ENCODE measurements at places on chromosomes 1 and 21.

GRCh38 chr1:59666106-59666505, 148.6 kb upstream of the HOOK1 start:
- DNase-seq = no peak

GRCh38 chr21:45386728-45387371, 18.1 kb upstream of the COL18A1 start:
- DNase-seq = no peak

GRCh38 chr1:198935306-198935921, 296.6 kb downstream of the PTPRC start:
- DNase-seq = peak; percentile 42

DNA sequence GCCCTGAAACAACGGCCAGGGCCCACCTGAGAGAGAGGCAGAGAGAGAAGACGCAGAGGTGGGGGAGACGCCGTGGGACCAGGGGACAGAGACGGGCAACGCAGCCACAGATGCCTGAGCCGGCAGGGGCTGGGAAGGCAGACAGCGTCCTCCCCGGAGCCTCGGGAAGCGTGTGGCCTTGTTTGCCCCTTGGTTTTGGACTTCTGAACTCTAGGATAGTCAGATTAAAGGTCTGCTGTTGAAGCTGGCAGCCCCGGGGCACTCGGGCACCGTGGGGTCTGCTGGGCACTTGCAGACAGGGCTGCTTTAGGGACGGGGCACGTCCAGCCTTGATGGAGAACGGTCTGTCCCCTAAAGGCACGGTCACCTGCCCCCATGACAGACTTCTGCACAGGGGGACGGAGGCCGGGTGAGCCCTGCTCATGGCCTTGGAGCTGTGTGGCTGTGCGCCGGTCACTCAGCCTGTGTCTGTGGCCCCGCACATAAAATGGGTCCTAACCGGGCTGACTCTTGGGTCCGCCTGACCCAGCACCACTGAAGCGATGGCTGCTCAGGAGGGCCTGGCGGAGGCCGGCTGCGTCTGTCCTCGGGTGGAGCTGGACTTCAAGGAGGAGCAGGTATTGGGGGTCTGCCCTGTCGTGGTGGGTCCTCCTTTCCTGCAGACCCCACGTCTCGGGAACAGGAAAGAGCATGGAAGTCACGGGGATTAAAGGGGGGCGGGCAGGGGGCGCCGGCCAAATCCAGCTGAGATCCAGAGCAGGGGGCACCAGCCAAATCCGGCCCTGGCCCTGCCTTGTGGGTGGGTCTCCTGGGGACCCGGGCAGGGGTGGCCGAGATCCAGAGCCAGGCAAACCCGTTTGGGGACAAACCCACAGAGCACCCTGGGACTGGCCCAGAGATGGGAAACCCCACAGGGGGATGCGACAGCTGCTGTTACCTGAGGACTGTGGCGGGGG, 9.6 kb upstream of the RNF223 start:
- no peak for DNase-seq

DNA sequence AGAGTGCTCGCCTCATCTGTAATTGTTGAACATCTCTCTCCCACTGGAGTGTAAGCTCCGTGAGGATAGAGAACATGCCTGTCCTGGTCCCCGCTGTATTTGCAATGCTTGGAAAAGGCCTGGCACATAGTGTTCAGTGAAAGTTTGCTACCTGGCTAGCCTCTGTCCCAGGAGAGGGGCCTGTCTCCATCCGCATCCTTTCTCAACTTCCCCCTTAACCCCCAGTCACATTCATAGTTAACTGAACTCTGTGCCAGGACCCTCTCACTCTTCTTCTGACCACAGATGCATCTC, 15.2 kb downstream of the SPOCD1 start:
- DNase-seq = no peak

DNA sequence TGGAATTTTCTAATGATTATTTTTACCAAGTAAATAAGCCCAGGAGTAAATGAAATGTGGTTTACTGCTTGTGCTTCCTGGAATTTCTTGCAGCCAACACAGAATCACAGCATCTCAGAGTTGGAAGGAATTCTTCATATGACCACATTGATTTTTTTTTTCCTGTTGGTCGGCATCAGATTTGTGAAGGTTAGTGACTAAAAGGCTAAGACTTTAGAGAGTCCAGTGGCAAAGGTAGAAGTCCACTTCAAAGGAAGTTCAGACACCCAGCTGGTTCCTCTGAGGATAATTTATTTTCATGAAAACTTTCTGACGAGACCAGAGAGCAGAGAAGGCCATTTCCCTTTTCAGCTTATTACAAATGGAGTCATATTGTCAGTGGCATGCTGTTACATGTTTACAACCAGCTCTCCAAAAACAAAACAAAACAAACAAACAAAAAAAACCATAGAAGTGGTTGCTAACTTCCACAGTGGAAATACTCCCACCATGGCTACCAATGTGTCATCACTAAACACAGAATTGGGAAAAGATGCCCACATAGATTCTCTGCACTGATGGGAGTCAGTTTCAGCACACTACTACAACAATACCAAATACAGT, 77.2 kb upstream of the CDC42BPA start:
- DNase-seq = no peak

DNA sequence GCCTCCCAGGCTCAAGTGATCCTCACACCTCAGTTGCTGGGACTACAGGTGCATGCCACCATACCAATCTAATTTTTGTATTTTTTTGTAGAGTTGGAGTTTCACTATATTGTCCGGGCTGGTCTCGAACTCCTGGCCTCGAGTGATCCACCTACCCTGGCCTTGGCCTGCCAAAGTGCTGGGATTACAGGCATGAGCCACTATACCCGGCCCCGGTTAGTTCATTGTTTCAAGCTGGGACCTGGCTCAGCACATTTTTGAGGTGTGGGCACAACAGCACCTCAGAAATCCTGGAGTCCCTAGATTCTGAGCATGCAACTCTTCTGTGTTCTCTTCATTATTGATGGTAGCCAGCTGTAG, 21.3 kb downstream of the SH2D2A start:
- DNase-seq = no peak

GRCh38 chr1:161492827-161493226, 12.4 kb upstream of the FCGR2A start:
- no peak for DNase-seq

DNA sequence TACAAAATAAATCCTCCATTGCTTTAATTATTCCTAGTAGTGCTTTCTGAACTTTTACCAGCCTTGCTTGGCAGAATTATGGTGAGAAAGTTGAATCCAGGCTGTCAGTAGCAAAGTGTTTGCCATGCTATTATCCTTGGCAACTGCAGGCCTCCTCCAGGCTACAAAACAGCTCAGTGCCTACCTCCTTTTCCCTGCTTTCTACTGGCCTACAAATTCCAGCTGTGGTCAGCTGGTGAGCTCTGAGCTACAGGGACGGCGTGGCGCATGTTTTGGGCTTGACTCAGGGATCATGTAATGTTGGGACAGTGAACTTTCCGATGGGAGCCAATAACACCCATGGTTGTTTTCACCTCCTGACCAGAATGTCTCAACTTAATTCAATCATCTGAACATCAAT, 456.1 kb upstream of the ADAMTS5 start:
- no peak for DNase-seq

GRCh38 chr21:26820509-26820908, 24.7 kb downstream of the ADAMTS1 start:
- DNase-seq = no peak

- no peak for DNase-seq
Observed at GRCh38 chr1:93516164-93516563, 68.2 kb downstream of the FNBP1L start.

- no peak for DNase-seq
Observed at GRCh38 chr1:101165954-101166353, 70.9 kb upstream of the S1PR1 start.

- DNase-seq = peak; percentile 76
Observed at GRCh38 chr1:231421971-231422797, at the start of gene EGLN1. EGLN1 (minus strand) TSS chr1:231422287; CDS start chr1:231421888, 399 bp downstream.

DNA sequence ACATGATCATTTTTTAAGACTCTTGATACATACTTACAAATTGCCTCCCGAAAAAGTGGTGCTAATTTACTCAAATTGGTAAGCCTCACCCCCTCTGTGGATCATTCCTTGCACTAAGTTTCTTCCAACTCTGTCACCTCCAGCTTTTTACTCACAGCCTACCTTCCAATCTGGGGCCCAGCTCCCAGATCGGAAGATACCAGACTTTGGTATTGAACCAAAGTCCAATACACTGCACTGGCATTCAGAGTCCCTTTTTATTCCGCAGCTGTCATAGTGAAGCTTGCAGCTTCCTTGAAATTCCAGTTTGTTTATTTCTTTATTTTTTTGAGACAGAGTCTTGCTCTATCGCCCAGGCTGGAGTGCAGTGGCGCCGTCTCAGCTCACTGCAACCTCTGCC, 1.8 kb upstream of the LAMTOR5 start:
- no peak for DNase-seq

- no peak for DNase-seq
Observed at GRCh38 chr1:175477786-175478185, 265.6 kb downstream of the TNR start.

Data from stimulated activated CD8-positive, alpha-beta memory T cell treated with anti-CD3 and anti-CD28 coated beads, Interleukin-15, amount 100 ng/mL, for 4 hours (primary cell).